ENCODE measurements at places on chromosomes 7 and 10.

DNA sequence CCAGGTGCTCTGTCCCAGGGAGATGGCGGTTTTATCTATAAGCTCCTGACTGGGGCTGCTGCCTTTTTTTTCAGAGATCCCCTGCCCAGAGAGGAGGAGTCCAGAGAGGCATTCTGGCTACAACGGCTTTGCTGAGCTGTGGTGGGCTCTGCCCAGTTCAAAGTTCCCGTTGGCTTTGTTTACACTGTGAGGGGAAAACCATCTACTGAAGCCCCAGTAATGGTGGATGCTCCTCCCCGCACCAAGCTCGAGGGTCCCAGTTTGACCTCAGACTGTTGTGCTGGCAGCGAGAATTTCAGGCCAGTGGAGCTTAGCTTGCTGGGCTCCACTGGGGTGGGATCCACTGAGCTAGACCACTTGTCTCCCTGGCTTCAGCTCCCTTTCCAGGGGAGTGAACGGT lies 16.4 kb upstream of the SLC26A5 start:
- DNase-seq = no peak

GRCh38 chr7:96122746-96123145 lies 199.2 kb downstream of the SLC25A13 start:
- DNase-seq = no peak

- DNase-seq = no peak
These were observed 45.5 kb downstream of the THNSL1 start for GRCh38 chr10:25061711-25062449.

DNA sequence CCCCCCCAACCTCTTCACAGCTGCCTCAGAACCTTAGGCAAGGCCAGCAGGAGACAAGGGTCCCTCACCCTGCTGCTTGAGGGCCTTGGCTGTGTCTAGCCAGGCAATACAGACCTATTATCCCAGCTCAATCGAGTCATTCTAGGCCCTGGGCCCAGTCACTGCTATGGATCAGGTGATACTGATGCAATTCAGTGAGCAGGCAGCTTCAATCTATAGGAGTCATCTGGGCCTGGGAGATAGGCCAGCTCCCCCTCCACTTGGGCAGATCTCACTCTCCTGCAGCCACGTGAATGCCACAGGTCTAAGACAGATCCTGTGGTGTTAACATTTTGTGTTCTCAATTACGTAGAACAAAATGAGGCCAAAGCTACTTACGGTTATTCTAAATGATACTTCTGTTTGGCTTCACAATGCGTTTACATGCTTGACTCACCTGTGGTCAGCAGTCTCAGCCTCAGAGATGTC lies 68.0 kb upstream of the LRRC4 start:
- DNase-seq = peak; percentile 75

DNA sequence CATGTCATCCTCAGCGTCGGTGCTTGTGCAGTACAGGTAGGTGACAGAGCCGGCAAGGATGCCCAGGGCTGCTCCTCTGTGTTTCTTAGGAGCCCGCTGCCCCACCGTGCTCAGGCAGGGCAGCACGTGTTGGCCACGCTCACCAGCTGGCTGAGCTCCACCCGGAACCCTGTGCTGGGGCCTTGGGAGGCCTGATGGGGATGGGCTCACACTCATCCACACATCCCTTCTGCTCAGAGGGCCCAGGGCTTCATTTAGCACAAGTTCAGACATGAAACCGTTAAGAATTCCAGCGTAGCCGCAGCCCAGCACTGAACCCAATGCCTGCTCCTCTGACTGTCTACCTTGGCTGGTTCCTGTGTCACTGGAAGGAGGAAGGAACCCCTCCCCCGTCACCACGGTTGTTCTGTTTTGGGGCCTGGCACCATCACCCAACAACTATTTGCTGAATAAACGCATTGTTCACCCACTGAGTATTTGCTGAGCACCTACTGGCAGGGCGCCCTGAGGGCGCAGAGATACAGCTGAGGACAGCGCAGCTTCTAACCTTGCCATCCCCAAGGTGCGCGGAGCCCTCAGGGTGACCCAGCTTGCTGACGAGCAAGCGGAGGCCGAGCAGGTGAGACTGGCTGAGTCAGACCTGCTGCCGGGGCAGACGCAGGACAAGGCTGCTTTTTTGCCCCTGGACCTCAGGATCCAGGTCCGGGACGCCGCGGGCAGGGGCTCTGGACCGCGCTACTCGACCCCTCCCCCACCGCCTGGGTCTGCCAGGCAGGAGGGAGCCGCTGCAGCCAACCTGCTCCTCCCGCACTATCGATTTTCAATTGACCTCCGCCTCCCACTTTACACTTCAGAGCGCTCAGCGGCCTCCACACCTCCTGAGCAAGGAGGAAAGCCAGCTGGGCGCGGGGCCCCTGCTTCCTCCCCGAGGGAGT lies 50.6 kb upstream of the RET start:
- no peak for DNase-seq
